B cell (primary cell): ENCODE measurements at places on chromosomes 13 and 19.

DNA sequence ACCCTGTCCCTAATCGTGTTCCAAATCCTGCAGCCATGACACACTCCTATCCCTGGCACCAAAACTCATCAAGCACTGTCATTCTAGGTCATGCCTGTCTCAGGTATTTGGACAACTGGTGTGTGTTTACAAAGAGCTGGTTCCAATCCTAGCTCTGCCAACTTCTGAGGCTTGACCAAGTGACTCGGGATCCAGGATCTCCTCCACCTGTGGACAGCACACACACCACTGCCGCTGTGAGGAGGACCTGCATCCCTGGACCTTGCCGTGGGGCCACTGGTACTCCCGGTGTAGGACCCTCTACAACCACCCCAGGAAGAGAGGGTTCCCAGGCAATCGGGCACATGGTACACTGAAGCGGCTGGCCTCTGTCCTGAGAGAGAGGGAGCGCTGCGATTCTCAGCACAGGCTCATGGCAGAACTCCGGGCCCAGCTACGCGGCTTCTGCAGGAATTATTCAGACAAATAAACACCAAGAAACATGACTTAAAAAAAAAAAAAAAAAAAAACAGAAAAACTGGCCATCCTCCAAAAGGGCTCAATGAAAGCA is 20.4 kb downstream of the MLLT1 start:
- H3K27ac ChIP-seq, result no peak overlapping the region
- no peak for DNase-seq
- H3K36me3 ChIP-seq, result peaks cover 38% of the 10 kb centered on the region
- H3K27me3 ChIP-seq, result no peaks in the 10 kb centered on the region
- H3K4me1 ChIP-seq, result peaks cover 16% of the 10 kb centered on the region
- H3K4me3 ChIP-seq, result no peak overlapping the region

GRCh38 chr19:17352608-17353280 is 15.4 kb downstream of the GTPBP3 start:
- DNase-seq, result no peak
- no peak overlapping the region for H3K27ac ChIP-seq
- no peaks in the 10 kb centered on the region for H3K36me3 ChIP-seq
- no peaks in the 10 kb centered on the region for H3K4me1 ChIP-seq

DNA sequence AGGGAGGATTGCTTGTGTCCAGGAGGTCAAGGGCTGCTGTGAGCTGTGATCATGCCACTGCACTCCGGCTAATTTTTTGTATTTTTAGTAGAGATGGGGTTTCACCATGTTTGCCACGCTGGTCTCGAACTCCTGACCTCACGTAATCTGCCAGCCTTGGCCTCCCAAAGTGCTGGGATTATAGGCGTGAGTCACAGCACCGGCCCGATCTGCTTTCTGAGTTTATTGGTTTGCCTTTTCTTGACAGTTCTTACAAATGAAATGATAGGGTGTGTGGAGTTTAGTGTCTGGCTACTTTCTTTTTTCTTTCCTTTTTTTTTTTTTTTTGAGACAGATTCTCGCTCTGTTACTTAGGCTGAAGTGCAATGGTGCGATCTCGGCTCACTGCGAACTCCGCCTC is 848 bp downstream of the C19orf44 start:
- H3K4me1 ChIP-seq, result peaks cover 3% of the 10 kb centered on the region
- DNase-seq, result no peak
- H3K36me3 ChIP-seq, result peaks cover 4% of the 10 kb centered on the region
- no peaks in the 10 kb centered on the region for H3K27me3 ChIP-seq
- H3K4me3 ChIP-seq, result no peak overlapping the region

DNA sequence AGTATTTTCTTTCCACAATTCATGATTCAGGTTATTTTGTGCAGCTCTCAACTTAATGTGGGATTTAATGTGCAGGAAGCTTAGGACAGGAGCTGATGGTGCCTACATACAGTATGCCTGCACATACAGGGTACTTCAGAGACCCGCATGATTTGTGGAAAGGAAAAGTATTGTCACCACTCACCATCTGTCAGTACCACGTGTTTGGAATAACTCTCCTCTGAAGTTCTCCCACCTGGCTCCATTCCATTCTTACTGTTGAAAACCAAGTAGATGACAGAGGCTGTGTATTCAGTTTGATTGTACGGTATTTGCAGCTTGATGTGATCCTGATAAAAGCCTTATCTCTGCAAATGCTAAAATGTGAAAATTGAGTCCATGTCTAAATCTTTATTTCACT is 85.7 kb downstream of the ZAR1L start:
- no peak overlapping the region for H3K4me3 ChIP-seq
- no peak overlapping the region for H3K27ac ChIP-seq
- no peaks in the 10 kb centered on the region for H3K36me3 ChIP-seq
- DNase-seq, result no peak
- no peaks in the 10 kb centered on the region for H3K27me3 ChIP-seq

DNA sequence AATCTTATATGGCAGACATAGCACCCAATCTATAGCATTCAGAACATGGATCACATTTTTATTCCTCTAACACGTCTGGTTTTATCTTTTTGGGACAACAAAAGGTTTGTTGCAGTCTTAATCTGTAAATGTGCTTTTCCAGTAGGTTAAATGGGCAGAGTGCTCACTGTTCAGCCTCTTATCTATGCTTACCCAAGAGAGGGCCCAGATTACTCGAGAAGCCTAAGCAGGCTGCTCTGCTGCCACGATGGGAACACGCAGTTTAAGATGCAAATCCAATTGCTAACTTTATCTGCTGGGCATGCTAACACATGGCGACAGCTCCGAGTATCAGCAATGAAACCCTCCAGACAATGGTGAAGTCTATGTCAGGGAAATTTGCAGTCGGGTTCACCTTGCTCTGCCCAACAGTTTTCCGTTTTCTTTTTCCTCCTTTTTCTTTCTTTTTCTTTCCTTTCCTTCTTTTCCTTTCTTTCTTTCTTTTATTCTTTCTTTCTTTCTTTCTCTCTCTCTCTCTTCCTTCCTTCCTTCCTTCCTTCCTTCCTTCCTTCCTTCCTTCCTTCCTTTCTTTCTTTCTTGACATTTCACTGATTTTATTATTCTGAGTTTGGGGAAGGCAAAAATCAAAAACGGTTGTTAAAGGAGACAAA is 115.3 kb downstream of the RBM26 start:
- H3K4me3 ChIP-seq, result no peak overlapping the region
- no peaks in the 10 kb centered on the region for H3K4me1 ChIP-seq

DNA sequence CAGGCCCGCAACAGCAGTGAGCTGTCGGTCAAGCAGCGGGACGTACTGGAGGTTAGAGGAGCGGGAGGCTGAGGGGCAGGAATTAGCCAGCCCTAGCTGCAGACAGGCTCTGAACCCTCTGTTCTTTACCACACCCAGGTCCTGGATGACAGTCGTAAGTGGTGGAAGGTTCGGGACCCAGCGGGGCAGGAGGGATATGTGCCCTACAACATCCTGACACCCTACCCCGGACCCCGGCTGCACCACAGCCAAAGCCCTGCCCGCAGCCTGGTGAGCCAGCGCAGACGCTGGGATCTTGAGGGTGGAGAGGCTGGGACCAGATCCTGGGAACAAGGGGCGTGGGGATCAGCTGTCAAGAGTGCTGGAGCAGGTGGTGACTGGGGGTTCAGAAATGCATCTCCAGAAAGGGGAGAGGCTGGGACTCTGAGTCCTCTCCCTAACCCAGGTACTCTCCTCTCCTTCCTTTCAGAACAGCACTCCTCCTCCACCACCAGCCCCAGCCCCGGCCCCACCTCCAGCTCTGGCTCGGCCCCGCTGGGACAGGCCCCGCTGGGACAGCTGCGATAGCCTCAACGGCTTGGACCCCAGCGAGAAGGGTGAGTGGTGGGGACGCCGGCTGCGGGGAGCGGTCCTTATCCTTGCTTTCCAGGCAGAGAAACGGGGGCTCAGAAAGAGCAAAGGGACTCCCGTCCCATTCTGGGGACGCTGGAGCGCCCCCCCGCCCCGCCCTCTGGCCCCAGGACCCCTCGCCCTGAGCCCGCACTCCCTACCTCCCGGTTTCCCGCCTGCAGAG is 10.4 kb downstream of the EPS8L1 start:
- H3K36me3 ChIP-seq, result no peaks in the 10 kb centered on the region
- H3K27me3 ChIP-seq, result peaks cover 72% of the 10 kb centered on the region
- H3K4me3 ChIP-seq, result no peak overlapping the region
- H3K27ac ChIP-seq, result no peak overlapping the region

DNA sequence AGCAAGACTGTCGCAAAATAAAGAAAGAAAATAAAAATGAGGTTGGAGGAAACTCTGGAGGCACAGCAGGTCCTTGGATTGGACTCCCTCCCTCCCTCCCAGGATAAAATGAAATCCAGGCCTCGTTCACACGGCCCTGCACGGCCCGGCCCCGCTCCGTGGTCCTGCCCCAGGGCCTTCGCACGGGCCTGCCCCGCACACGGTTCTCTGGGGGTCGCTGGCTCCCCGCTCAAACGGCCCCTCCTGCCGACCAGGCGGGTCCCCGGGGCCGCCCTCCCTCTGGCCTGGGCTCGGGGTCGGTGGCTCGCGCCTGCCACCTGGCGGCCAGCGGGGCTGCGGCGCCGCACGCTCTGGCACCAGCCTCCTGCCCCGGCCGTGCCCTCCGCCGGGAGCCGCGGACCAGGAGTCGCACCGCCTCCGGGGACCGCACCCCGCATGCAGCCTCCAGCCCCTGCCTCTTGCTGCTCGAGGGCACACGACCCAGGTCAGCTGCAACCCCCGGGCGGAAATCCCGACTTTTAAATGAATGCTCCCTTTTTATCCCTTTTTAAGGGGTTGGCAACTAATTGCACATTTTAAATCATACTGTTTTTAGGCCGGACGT is 1.5 kb upstream of the WDR18 start:
- DNase-seq, result peak; percentile 86
- H3K36me3 ChIP-seq, result no peaks in the 10 kb centered on the region
- no peaks in the 10 kb centered on the region for H3K27me3 ChIP-seq
- H3K4me3 ChIP-seq, result no peak overlapping the region
- H3K27ac ChIP-seq, result no peak overlapping the region

- no peak for DNase-seq
- no peaks in the 10 kb centered on the region for H3K27me3 ChIP-seq
- H3K36me3 ChIP-seq, result no peaks in the 10 kb centered on the region
- H3K27ac ChIP-seq, result no peak overlapping the region
- H3K4me1 ChIP-seq, result no peaks in the 10 kb centered on the region
Measured at GRCh38 chr13:80083081-80083852, 257.7 kb downstream of the SPRY2 start.

DNA sequence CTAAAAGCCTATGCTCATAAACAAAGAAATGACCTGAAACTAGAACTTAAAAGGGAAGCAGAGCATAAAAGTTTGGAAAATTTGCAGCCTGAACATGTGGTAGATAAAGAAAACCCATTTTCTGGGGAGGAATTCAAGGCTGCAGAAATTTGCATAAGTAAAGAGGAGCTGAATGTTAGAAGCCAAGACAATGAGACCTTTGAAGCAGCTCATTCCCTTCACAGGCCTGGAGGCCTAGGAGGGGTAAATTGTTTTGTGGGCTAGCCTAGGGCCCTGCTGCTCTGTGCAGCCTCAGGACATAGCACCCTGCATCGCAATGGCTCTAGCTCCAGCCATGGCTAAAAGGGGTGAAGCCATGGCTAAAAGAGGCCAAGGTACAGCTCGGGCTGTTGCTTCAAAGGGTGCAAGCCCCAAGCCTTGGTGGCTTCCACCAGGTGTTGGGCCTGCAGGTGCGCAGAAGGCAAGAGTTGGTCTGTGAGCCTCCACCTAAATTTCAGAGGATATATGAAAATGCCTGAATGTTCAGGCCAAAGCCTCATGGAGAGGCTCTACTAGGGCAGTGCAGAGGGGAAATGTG is 38.3 kb downstream of the ZIC2 start:
- H3K36me3 ChIP-seq, result no peaks in the 10 kb centered on the region
- no peaks in the 10 kb centered on the region for H3K27me3 ChIP-seq
- H3K4me1 ChIP-seq, result no peaks in the 10 kb centered on the region
- no peak overlapping the region for H3K4me3 ChIP-seq
- H3K27ac ChIP-seq, result no peak overlapping the region
- DNase-seq, result no peak

GRCh38 chr13:58712191-58712590 is 1080.6 kb downstream of the PCDH17 start:
- no peak for DNase-seq
- H3K4me3 ChIP-seq, result no peak overlapping the region
- H3K27me3 ChIP-seq, result no peaks in the 10 kb centered on the region
- H3K36me3 ChIP-seq, result no peaks in the 10 kb centered on the region
- H3K4me1 ChIP-seq, result no peaks in the 10 kb centered on the region
- no peak overlapping the region for H3K27ac ChIP-seq

- no peaks in the 10 kb centered on the region for H3K36me3 ChIP-seq
- no peaks in the 10 kb centered on the region for H3K27me3 ChIP-seq
- no peak overlapping the region for H3K4me3 ChIP-seq
- H3K4me1 ChIP-seq, result no peaks in the 10 kb centered on the region
Measured at GRCh38 chr19:2827840-2828489, 8.3 kb downstream of the ZNF554 start.

- no peak for DNase-seq
- peaks cover 26% of the 10 kb centered on the region for H3K4me1 ChIP-seq
- H3K27ac ChIP-seq, result peak within 1 kb of the TSS; percentile 98
- H3K4me3 ChIP-seq, result peak within 1 kb of the TSS; percentile 70
- H3K36me3 ChIP-seq, result no peaks in the 10 kb centered on the region
Measured at GRCh38 chr19:38264486-38265212, at the start of gene SPINT2. Gene SPINT2 (plus strand): TSS chr19:38264573. CDS start chr19:38264893, 320 bp downstream.

- H3K4me1 ChIP-seq, result no peaks in the 10 kb centered on the region
- H3K4me3 ChIP-seq, result no peak overlapping the region
- H3K27me3 ChIP-seq, result no peaks in the 10 kb centered on the region
- DNase-seq, result no peak
- no peak overlapping the region for H3K27ac ChIP-seq
- H3K36me3 ChIP-seq, result no peaks in the 10 kb centered on the region
Measured at GRCh38 chr13:110092831-110093247, 214.1 kb downstream of the COL4A1 start.

GRCh38 chr19:16444269-16444600 is 27.5 kb downstream of the EPS15L1 start:
- no peak overlapping the region for H3K4me3 ChIP-seq
- no peaks in the 10 kb centered on the region for H3K27me3 ChIP-seq
- peaks cover 91% of the 10 kb centered on the region for H3K4me1 ChIP-seq
- peak overlapping the region; percentile 93 for H3K27ac ChIP-seq
- DNase-seq, result no peak
- peaks cover 2% of the 10 kb centered on the region for H3K36me3 ChIP-seq

DNA sequence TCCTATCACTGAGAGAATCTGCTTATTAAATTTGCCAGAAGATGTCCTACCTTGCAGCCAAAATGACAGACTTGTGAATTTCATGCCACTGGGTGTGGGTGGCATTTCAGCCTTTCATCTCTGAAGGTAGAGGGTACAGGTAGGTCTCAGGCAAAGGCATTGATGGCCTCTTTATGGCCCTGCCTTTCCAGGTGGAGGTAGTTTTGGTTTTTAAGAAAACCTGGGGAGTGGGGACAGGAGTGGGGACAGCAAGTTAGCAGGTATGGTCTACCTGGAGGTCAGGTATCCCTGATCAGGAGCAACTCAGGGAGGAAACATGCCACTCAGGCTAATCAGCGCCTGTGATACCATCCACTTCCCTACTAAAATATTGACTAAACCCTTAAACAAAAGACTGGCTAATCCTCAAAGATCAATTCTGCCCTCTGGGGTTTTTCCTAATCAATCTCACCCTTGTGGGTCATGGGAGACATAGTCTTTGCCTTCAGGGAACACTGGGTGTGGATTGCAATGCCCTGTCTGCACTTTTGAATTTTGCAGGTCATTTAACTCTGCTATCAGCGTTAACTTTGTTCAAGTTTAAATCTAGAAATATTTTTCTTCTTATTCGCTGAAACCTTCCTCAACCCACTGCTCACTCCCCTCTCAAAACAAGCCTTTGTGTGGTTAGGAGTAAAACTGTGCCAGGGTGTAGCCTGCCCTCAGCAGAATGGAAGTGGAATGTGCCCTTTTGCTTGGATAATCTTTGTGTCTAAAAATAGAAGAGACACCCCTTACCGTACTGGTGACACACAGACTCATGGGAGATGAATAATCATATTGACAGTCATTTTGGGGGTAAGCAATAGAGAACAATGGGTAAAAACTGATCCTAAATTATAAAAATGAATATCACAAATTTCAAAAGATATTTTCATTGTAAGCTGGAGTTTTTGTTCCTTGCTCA is 233.7 kb downstream of the COG6 start:
- H3K36me3 ChIP-seq, result no peaks in the 10 kb centered on the region
- no peak for DNase-seq
- H3K27me3 ChIP-seq, result no peaks in the 10 kb centered on the region
- H3K4me1 ChIP-seq, result no peaks in the 10 kb centered on the region
